ENCODE measurements at places on chromosomes 3 and 15.

DNA sequence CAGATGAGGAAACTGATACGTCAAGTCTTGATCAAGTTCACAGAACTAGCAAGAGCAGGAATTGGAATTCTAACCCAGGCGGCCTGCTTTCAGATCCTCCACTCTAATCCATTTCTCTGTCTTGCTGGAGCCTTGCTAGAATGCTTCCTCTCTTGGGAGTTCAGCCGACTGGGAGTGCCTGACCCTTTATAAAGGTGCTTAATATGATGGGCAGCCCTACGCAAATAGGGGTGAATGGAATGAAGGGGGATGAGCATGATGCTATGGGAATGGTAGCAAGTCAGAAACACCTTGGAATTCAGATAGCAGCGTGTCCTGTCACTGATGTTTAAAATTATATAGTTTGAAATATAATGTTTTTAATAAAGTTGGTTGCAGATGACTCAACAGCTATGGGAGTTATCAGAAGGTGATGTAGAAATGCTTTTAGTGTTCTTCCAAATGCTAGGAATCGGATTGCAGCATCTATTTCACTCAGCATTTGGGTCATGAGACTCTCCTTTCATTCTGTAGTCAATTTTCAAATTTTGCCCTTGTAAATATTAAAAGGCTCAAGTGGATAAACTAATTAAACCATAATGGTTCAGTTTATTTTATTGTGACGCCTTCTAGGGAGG is 150.7 kb downstream of the FNDC3B start:
- no peak for DNase-seq

- DNase-seq, result no peak
Measured at GRCh38 chr15:33788906-33789540, 179.3 kb upstream of the CHRM5 start.

GRCh38 chr3:118792191-118792590 is 242.5 kb downstream of the IGSF11 start:
- no peak for DNase-seq

DNA sequence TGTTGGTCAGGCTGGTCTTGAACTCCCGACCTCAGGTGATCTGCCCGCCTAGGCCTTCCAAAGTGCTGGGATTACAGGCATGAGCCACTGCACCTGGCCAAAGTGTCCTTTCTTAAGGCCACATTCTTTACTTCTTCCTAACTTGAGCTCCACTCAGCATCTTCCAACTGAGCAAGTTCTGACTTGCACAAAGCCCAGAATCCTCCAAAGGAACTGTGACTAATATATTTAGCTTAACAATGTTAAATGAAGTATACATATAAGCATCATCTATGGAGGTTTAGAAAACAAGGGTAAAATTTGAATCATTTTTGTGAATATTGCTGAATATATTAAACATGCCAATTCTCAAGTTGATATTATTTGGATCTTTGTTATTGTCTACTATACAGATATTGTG is 93.7 kb downstream of the SHQ1 start:
- no peak for DNase-seq

GRCh38 chr3:127799476-127800222 is 22.7 kb downstream of the MGLL start:
- no peak for DNase-seq

GRCh38 chr3:8204853-8205650 is 296.6 kb upstream of the LMCD1 start:
- no peak for DNase-seq

DNA sequence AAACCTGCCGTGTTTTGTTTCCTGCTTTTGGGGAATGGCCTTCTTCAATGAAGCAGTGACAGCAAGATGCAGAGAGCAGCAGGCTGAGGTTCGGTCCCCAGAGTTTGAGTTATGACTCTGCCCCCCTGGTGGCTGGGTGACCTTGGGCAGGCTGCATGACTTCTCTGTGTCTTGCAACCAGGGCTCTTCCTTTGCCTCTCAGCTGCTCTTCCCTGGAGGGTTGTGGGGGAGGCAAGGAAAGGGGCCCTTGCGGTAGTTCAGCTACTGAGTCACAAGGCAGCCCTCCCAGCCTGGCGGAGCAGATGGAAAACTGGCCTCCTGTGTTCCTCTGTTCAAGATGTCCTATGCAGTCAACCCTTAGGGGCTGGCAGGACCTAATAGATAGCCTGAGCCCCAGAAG is 17.1 kb downstream of the CTXND1 start:
- peak; percentile 57 for DNase-seq

DNA sequence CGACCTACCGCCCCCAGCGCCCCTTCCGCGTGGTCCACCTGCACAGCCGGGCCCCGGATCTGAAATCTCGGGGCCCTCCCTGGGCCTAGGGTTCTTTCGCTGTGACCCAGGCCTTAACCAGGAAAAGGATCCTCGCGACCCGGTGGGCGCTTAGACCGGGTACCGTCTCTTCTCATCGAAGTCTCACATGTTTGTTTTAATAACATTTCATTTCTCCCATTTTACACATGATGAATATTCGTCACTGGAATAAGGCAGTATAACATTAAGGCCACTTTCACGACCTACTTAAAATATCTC is 277 bp upstream of the DALRD3 start:
- no peak for DNase-seq

- DNase-seq, result no peak
Measured at GRCh38 chr15:27025481-27025966, 54.5 kb downstream of the GABRG3 start.

GRCh38 chr3:49025005-49025792 is 3.3 kb downstream of the NDUFAF3 start:
- no peak for DNase-seq

- no peak for DNase-seq
Measured at GRCh38 chr15:83835479-83835878, 181.6 kb downstream of the ADAMTSL3 start.

- no peak for DNase-seq
Measured at GRCh38 chr3:195911946-195912270, 3.6 kb upstream of the TNK2 start.

GRCh38 chr3:153277029-153277428 is 115.0 kb downstream of the RAP2B start:
- no peak for DNase-seq

DNA sequence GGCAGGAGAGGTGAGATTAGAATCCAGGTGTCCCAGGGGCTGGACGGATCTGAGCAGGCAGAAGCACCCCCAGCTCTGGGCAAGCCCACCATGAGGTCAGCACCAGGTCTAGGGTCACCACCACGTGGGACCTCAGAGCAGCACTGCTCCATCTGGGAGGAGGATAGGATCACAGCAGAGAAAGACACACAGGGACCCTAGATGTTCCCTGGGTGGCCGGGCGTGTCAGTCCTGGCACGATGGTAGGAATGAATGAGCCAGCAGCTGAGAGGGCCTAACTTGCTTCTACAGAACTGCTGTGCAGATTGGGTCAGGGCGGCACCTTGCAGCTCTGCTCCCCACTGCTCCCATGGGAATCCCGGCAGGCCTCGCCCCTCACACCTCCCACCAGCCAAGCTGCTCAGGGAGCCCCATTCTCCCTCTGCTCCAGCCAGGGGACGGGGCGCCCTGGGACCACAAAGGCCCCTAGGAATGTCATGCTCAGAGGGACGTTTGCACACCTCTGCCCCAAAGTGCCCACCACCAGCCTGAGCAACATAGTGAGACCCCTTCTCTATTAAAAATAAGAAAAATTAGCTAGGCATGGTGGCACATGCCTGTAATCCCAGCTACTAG is 66.3 kb downstream of the ZNF445 start:
- no peak for DNase-seq

- no peak for DNase-seq
Measured at GRCh38 chr3:28745916-28746617, 397.4 kb upstream of the AZI2 start.

DNA sequence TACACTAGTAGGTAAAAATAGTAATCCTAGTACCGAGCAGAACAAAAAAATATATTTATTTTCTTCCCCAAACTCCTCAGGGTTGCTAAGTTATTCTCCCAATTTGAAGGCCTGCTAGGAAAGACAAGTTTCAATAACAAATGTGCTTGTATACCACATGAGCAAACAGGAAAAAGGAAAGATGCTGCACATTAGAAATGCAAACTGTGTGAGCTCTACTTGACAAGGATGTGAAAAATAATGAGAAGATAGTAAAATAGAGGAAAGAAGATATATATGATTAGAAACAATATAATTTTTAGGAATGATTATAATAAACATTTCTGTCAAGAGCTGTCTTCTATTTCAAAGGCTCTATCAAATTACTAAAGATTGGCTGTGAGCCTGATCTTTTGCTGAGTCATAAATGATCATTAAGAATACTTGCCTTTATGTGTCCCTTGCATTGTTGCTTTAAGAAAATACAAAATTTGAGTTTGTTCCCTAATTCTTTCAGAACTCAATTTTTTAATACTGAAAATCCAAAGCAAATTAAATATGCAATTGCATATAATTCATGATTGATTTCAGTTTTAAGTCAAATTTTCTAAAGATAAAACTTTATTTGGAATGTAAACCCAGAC is 174.2 kb downstream of the NEK10 start:
- DNase-seq, result no peak

DNA sequence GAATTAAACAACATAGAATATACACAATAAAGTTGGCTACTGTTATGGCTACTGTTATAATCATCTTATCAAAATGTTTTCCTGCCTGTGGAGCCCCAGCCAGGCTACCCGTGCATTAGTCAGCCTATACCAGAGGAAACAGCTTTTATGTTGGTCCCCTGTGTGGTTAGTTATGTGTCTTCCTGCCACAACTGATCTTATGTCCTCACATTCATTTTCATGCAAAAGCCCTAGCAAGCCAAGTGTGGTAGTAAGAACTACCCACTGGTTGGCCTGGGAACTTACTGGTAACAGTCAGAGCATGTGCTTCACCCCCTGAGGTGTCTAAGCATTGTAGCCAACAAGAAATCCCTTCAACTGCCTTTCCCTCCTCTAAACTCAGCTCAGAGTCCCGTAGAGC is 21.8 kb downstream of the MGLL start:
- DNase-seq, result no peak

- DNase-seq, result no peak
Measured at GRCh38 chr15:69104050-69104750, 56.2 kb upstream of the GLCE start.

DNA sequence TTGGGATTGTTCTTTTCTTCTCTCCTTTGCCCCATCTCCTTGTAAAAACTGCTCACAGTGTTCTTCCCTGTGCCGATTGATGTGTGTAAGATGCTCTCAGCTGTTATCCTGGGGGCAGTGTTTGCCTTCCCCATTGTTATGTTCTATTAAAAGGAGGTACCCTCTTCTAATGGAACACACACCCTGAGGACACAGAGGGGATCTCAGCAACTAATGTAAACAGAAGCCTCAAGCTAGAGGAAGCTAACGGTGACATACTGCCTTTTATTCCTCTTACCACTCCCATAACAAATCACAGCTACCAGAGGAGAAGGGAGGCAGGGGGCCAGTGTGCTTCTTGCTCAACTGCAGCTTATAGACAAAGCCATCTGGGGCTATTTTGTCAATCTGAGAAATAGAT is 2.2 kb downstream of the TAGLN3 start:
- no peak for DNase-seq

DNA sequence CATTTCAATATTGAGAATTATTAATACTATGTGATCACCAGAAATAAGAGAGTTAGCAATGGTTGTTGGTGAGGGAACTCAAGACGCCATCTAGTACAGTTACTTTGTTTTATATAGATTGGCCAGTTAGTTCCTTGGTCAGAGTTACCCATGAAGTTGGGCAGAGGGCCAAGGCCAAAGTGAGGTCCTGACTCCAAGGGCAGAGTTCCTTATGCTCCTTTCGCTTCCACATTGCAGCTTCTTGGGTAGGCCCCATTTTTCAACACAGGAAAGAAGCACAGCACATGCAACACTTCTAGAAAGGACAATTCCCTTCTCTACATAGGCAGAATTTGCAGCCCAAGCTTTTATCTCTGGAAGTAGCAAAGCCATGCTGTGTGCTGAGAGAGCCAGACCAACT is 178.6 kb downstream of the KCNAB1 start:
- peak; percentile 85 for DNase-seq

DNA sequence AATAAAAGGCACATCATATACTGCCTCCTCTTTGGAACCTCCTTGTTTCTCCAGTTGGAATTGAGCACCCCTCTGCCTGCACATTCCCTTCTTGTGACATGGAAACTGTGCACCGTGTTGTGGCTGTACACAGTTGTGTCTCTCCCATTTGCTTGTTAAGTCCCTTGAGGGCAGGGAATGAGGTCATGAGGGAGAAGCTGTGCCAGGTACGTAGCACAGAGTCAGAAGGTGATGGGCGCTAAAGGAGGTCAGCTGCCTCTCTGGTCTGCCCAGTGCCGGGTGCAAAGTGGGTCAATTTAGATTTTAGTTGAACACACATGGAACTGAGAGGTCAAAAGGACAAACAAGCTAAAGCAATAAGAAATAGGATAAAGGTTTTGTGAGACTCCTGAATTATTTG is 124.4 kb downstream of the FAM43A start:
- DNase-seq, result no peak

DNA sequence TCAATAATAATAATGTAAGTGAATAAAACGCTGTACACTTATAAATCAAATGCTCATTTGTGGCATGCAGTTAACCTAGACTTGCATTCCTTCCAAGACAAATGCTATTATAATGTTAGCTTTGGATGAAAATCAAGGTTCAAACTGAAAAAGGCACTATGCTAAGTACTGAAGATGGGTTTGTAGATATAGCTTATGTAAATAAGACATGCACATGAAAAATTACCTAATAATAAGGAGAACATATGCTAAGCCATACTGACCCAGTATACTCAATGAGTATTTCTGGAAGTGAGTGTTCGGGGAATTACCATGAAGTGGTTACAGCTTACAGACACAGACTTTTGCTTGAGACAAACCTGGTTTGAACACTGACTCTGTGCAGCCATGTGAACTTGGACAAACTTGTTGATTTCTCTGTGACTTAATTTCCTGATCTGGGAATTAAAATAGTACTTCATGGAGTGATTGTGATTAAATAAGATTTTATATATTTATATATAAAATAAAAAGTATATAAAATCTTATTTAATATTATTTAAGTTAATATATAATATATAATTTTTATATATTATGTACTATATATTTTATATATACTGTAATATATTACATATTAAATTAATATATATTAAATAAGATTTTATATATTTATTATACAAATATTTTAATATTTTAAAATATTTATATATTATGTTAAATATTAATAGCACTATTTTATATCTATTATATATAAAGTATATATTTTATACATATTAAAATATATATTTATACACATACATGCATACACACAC is 159.2 kb downstream of the ZPLD1 start:
- DNase-seq, result no peak

DNA sequence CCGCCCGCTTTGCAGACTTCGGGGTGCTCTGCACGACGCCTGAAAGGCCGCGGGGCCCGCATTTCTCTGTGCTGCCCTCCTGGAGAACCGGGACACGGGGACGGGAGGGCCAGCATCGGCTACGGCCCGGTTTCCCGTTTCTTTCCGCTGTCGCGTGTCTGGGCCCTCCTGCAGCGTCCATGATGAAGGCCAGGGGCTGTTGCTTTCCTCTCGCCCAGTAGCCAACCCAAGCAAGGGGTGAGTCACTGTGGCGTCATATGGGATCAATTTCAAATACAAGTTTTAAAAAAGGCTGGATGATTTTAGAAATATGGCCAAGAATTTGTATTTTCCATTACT is 435 bp downstream of the SLC35G2 start:
- DNase-seq, result no peak

All from inflammatory macrophage treated with lipopolysaccharide for 1 hour (primary cell).